Activated naive CD8-positive, alpha-beta T cell treated with anti-CD3 and anti-CD28 coated beads, Interleukin-2, amount 10 ng/mL, durations not matched to agents 7 days and 5 days (primary cell): ENCODE measurements at places on chromosomes 5 and 9. TPM values are rescaled to one million over a fixed set of nuclear protein-coding genes. Genes with fewer than 3 reads are reported as not detected.

The LRRC70 gene
- 0.71 TPM for total RNA-seq

DNA sequence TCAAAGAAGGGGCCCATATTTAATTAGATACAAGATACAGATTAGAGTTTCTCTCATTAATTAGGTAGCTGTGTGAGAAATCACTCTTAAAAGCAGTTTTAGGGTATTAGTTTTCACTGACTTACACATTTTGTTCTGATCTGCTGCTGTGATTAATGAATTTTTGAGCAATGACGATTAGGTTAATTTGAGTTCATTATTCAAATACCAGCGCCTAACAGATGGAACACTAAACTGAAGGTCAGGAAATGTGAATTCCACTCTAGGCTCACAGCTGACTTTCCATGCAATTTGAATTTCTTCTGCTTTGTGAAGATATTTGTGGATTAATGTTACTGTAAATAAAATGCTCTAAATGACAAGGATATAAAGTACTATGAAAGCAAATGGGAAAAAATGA, 380.6 kb downstream of the ADGRV1 start:
- no peak for DNase-seq

The IFNK gene
- not detected for total RNA-seq

The IL13 gene
- total RNA-seq = 0.37 TPM

DNA sequence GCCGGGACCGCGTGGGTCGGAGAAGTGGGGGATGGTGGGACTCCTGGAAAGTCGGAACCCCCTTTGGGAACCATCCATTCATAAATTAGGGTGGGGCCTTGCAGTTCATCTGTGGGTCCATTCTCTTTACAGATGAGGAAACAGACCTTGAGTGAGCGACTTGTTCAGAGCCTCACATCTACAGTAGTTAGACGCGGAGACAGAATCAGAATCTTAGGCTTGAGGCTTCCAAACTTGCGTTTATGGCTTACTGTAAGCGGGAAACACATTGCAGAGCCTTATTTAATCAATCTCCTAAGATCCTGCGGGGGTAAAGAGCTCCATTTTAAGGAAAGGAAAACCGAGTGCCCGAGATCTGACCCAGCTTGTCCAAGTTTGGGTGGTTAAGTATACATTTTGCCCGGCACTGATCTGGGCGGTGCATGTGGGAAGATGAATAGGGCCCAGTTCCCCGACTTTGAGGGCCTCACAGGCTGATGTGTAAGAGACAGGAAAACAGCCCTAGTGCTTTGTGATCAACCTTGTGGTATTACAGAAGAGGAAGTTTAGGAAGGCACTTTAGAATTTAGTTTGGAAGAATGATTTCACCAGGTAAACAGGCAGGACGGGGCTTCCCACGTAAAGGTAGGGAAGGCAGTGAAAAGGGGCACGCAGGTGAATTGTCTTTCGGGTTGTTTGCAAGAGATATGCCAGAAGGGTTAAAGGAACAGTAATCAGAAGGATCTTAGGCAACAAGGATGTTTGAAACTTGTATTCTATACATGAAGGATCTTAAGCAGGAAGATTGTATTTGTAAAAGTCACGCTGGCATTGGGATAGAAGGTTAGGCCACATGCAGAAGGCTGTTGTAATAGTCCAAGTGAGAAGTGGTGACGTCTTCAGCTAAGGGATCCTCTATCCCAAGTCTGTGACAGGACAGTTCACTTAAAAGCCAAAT, 744 bp downstream of the TARS1 start:
- DNase-seq = peak; percentile 35

DNA sequence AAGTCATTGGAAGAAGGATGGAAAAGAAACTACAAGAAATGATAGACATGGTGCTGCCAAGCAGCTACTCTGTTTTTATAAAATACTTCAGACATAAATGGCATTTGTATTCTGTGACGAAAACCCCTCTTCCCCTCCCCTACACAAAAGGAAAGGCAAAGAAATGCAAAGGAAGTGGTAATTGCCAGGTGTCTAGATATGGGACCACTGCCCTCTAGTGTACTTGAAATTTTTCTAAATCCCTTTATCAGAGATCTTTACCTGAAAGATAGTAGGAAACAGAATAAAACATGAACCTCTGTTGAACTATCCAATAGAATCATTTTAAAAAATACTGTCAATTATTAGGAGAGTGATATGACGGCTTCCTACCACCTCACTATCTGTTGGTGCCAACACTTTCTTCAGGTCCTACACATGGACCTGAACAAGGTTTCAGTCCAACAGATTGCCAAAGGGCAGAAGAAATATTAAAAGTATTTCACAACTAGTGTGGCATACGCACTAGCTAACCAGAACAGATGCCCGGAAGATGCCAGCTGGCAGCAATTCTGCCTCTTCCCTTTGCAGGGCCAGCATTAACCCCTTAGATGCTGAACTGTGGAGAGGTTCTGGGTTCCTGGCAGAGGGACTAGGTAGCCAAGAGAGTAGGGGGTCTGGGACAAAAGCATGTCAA, 104.1 kb downstream of the TSSK1B start:
- no peak for DNase-seq

DNA sequence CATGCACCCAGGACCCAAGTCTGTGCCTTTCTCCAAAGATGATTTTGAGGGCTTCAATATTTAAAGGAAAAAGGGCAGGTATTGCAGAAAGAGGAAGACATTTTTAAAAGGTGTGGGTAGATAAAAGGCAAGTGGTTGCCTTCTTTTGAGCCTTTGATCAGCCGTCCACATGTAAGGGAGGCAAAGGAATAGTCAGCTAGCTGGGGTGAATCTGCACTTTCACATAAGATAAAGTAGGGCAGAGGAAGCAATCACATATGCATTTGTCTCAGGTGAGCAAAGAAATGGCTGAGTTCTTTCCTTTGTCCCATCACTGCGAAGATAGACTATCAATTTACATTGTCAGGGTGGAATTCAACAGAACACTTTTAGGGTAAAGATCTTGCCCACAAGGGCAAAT, 19.9 kb downstream of the MGAT1 start:
- no peak for DNase-seq

DNA sequence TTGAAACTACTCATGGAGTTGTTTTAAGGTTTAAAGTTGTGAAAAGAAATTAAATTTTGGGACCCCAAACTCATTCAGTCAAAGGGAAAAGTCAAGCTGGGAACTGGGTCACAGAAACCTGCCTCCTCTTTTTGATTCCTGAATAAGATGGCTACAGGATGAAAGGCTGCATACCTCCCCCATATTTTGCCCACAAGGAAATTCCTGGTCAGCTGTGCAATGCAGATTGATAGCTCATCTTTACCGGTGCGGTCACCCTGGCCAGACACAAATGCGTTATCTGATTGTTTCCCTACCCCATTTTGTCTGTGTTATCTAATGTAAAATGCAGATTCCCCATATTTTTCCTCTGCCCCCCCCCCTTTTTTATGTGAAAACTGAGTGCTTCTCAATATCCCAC, 1.3 kb downstream of the HAVCR2 start:
- DNase-seq = no peak

DNA sequence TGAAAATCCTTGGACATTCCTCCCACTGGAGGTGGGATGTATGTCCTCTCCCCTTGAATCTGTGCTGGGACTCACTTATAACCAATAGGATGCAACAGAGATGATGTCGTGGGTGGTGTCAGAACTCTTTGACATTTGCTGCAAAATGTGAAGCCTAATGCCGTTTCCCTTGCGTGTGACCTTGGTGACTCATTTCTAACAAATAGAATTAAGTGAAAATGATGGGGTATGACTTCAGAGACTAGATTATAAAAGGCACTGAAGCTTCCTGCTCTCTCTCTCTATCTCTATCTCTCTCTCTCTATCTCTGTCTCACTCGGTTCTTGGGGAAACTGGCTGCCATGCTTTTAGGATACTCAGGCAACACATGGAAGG, 126.1 kb upstream of the STC2 start:
- no peak for DNase-seq

- no peak for DNase-seq
Measured at GRCh38 chr5:92543201-92543600, 1037.8 kb downstream of the NR2F1-AS1 start.

DNA sequence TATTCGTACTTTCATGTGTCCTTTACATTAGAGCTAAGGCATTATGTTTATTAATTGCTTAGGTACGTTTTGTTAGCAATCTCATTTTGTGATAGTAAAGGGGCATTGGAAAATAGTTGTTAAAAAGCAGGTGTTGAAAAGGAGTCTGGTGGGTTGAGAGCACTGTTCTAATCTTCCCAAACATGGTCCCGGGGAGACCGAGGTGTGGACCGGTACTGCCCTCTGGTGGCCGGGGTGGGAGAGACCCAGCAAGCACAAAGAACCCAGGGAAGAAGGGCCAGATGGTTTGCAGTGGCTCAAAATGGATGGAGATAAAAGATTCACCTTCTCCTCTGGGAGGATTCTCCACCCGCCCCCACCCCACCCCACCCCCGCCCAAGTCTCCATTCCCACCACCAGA, 26.1 kb downstream of the IDNK start:
- peak; percentile 81 for DNase-seq

DNA sequence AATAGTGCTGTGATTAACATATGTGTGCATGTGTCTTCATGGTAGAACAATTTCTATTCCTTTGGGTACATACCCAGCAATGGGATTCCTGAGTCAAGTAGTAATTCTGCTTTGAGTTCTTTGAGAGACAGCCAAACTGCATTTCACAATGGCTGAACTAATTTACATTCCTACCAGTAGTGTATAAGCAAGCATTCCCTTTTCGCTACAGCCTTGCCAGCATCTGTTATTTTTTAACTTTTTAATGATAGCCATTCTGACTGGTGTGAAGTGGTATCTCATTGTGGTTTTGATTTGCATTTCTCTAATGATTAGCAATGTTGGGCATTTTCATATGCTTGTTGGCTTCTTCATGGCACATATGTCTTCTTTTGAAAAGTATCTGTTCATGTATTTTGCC, 308.5 kb downstream of the ARRDC3 start:
- no peak for DNase-seq

DNA sequence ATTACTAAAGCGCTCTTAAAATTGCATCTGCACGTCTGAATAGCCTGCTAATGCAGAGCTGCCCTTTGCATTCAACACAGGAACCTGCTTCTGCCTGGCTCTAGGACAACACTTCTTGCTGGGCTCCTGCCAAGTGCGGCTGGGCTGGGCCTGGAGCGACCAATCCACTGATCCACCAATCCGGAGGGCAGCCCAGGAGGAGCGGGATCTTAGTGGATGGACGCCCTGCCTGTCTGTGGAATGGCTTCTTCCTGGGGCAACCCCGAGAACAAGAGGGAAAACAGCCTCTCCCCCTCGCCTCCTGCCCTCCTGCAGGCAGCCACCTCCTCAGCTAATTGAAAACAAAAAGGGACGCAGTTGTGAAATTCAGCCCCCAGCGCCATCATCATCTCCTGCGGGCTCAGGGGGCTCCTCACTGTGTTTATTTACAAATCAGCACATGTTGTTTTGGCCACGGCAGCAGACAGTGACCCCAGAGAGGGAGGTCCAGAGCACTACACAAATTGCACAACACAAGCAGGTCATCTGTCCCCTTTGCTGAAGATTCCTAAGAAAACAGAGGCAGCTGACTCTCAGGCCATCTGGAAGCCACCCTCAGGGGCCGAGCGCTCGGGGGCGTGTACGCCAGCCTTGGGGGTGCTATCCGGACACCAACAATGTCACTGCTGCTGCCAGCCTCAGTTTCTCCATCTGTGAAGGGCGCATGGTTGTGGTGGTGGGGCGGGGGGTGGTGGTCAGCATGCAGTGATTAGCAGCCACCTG, 57.3 kb downstream of the GADD45G start:
- DNase-seq = no peak

The CCDC192 gene
- total RNA-seq = not detected

The ZBTB26 gene
- 11.2 TPM for total RNA-seq

GRCh38 chr9:115378758-115379157, 260.8 kb upstream of the TNC start:
- no peak for DNase-seq

GRCh38 chr5:150389531-150390266, 23.0 kb downstream of the CD74 start:
- DNase-seq = no peak

- DNase-seq = no peak
Measured at GRCh38 chr5:151733358-151734063, 24.9 kb downstream of the ATOX1 start.

The LAMC3 gene
- 0.20 TPM for total RNA-seq

- DNase-seq = no peak
Measured at GRCh38 chr9:79043916-79044315, 527.8 kb upstream of the TLE4 start.

DNA sequence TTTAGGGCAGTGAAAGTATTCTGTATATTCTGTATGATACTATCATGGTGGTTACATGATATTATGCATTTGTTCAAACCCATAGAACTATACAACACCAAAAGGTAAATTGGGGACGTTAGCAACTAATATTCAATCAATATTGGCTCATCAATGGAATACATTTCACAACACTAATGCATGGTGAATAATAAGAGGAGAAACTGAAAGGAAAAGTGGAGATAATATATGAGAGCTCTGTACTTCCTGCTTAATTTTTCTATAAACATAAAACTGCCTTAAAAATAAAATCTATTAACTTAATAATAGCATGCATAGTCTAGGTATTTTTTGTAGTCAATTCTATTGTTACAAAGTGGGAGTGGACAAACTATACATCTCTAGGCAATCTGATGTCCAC, 66.3 kb downstream of the TRIM32 start:
- DNase-seq = no peak

- DNase-seq = no peak
Measured at GRCh38 chr5:82918311-82919031, 158.7 kb downstream of the TMEM167A start.

The MEIKIN gene
- total RNA-seq = 1.2 TPM

The PCDHB3 gene
- total RNA-seq = not detected

DNA sequence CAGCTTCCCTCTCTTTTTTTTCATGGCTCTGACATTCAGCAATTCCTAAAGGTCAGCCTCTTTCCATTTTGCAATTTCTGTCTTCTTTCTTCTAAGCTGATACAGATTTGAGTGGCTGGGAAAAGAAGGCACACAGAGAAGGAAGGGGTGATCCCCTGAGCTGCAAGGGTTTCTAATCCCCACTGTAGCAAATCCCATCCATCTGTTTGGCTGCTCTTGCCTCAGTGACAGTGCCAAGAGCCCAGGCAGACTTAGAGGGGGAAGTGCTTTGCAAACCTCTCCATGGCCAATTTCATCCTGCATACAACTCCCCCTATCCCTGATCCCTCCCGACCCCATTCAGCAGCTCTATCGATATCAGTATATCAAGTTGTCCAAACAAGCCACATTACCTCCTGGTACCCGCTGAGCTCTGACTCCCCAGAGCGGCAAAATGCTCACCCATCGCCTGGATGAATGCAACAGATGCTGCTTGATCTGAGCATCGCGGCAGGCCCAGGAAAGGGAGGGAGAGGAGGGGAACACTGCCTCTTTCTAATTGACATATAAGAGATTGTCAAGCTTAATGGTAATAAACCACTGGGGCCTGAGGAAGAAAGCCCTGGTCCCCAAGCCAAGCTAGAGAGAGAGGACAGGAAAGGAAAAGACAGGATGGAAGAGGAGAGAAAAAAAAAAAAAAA, 268.9 kb downstream of the ASTN2 start:
- DNase-seq = no peak

The LRRC19 gene
- not detected for total RNA-seq

The PKN3 gene
- 7.4 TPM for total RNA-seq
